NCI-H187 (cell line): ENCODE measurements at places on chromosomes 7 and 10.

DNA sequence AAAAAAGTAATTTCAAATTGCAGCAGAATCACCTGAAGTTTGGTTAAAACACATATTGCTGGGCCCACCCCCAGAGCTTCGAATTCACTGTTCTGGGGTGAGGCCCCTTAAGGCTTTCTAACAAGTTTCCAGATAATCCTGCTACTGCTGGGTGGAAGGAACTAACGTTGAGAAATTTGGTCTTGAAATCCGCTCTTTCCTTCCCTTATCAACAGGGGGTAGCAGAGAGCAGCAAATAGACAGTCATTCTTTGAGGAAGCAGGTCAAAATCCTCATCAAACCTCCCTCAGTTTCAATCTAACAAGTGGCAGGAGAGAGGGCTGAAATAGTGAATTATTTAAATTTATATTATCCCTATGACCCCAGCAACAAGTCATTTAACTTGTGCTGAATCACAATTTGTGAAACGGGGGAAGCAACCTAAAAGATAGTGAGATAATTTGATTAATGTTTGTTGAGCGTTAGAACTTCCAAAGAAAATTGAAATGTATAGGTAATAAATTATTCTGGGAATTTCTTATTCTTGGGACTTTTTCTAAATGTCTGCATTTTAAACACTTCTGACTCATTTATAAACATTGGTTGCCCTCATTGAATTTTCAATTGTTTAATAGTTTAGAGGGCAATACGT, 21.7 kb upstream of the MALSU1 start:
- DNase-seq = no peak

- DNase-seq = no peak
Observed at GRCh38 chr10:79547973-79548372, 12.2 kb downstream of the SFTPA2 start.

DNA sequence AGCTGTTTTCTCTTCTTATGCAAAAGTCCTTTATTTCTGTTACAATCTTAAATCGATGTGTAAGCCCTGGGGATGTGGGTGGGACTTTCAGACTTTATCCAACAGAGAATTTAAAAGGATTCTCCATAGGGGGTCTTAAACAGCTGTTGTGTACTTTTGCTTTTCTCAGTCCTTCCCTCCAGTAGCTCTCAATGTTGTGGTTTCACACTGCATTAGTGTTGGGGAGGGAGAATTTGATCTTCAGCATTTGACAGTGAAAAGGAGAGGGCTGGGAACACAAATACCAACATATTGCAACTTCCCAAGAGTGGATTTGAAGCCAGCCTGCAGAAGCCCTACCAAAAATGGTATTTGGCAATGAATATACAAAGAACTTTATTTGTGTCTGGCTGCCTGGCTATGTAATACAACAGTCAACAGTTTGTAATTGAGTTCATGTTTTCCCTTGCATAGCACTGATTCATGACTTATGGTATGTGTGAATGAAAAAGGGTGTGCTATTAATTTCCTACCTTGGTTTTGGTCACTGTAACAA, 80.1 kb upstream of the CAPZA2 start:
- DNase-seq = no peak

DNA sequence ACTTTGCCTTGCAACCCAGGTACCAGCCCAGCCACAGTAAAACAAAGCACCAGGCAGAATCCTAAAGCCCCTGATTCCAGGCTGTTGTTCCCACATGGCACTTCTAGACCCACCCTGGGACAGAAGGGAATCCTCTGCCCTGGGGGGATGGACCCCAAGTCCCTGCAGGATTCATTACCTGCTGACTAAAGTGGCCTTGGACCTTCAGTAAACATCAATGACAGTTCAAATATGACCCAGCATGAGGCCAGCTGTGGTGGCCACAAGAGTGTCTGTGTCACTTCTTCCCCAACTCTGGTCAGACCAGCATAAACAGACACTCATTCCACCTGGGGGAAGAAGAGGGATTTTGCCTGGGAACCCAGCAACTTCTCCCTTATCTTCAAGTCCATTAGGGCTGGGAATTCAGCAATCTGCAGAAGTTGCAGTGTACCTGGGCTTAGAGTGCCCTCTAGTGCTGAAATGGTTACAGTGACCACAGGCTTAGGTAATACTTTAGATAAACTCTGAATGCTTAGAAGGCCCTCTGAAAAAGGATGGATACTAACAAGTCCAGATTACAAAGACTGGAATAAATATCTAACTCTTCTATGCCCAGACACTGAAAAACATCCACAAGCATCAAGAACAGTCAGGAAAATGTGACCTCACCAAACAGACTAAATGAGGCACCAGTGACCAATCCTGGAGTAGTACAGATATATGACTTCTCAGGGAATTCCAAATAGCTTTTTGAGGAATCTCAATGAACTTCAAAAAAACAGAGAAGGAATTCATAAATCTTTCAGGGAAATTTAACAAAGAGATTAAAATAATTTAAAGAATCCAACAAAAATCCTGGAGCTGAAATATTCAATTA, 108.5 kb upstream of the TMEM168 start:
- DNase-seq = no peak

DNA sequence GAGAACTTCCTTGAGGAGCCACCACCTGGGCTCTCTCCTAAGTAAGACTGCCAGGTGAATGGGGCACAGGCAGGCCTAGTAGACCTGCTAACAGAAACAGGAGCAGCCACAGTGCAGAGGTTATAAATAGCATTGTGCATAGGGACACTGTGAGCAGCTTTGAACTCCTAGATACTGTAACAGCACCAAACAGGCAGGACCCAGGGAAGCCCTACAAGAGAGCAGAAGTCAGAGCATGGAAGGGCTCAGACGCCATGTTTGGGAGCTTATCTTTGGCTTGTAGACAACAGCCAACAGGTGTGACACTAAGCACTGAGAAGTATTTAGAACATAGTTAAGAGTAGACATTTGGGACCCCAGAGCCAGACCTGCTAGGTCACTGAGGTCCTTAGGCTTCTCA, 14.5 kb downstream of the XRCC2 start:
- DNase-seq = no peak

GRCh38 chr10:88423732-88424131, 159.4 kb downstream of the RNLS start:
- DNase-seq = no peak

DNA sequence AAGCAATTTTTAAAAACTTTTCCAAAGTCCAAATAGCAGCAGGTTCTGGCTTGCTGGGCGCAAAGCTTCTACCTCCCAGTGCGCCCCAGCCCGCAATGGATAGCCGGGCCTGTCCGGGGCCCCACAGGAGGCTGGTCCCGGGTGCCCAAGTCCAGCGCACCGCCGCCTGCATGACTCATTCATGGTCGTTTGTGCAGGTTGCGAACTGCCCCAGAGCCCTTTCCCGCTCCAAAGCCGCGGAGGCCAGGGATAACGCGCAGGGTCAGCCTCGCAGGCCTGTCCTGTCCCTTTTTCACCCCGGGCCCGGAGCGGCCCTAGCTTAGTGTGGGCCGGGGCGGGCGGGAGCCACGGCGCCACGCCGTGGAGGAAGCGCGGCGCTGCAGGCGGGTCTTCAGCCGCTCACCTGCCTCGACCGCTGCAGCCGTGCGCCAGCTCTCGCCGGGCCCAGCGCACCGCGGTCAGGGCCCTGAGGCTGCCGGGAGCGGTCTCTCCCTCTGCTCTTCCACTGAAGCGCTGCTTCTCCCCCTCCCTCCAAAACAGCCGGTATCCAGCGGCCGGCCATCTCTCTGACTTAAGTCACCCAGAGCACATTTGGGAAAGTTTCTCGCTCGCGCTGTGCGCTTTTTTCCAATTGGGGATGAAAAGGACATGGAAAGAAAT, 1.7 kb upstream of the EGR2 start:
- DNase-seq = no peak

DNA sequence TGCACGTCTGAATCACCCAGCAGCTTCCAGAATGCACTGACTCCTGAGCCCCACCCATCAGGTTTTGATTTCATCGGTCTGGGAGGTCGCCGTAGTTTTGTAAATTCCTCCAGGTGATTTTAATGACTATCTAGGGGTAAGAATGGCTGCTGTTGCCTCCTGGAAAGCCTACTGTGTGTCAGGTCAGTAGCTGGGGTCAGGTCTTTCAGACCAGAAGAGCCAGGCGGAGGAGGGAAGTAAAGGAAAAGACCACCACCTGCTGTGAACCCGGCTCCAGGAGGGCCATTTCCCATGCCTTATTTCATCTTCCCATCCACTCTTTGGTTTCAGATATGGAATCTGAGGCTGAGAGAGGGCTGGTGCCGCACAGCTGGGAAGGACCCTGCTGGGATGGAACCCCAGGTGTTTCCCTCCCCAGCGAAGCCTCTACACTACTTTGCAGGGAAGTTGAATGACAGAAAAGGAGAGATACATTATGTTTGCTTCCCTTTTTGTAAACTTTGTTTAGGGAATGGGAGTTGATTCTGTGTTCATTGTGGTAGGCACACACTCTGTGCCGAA, 19.8 kb downstream of the ADAMTS14 start:
- no peak for DNase-seq

DNA sequence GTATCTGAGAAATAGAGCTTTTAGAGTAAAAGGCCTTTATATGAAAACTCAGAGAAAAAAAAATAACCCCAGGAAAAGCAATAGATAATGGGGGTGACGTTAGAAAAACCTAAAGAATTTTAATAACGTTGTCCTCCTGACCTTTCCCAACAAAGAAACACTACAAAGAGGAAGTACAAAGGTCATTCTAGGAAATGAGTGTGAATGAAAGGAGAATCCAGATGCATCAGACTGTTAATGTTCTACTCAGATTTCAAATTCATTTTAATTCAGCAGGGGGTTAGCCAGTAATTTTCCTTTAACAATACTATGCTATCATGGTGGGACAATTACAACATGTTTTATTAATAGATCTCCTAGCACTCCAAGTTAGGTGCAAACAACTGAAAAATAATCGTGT, 73.8 kb upstream of the CDK1 start:
- DNase-seq = no peak

- DNase-seq = no peak
Observed at GRCh38 chr7:84196084-84196503, 1.5 kb upstream of the SEMA3A start.

DNA sequence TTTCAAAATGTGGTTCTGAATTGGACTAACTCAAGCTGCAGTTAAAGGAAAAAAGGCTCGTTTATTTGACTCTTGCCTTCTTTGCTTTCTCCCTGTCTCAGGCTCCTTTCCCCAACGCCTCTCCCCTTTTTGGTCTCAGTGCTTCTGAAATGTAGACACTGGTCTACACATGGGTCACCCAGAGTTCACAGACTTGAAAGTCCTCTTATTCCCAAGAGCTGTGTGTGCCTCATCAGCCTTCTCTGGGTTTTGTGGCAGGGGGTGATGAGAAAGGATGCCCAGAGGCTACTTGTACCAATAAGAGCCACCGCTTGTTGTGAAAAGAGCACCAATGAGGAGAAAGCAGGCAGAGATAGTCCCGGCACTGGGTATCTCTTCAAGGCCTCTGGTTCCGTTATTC, 125.7 kb downstream of the BICC1 start:
- DNase-seq = no peak

DNA sequence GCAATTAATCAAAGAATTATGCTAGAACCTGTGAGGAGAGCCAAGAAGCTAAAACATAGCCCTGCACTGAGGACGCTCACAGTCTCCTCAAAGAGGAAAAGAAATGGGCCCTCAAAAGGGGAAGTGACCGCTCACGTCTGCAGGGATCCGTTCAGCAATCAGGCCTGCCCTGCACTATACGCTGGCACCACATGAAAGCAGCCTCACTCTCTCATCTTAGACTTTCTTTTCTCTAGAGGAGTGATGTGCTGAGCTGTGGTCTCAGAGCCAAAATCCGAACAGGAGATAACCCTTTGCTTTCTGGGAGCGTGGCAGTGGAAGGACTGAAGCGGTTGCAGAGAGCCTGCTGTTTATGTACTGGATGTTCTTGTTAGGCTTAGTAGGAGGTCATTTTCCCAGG, 6.3 kb upstream of the IL2RA start:
- no peak for DNase-seq

GRCh38 chr10:14838582-14839304, 637 bp downstream of the HSPA14 start:
- no peak for DNase-seq

GRCh38 chr7:10592604-10593003, 381.1 kb upstream of the PHF14 start:
- DNase-seq = no peak

DNA sequence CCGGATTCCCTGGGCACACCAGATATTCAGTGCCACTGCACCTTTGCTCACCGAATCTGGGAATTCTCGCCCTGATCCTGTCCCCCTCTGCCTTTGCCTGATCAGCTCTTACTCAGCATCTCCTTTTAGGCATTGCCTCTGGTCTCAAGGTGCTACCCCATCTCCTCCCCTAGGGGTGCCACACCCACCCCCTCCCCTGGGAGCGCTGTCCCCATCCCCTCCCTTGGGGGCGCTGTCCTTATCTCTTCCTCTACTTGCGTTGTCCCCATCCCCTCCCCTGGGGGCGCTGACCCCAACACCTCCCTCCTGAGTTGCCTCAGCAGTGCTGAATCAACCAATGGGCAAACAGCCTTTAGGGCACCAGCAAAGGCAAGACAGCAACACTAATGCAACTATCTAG, 686.9 kb upstream of the FOXK1 start:
- no peak for DNase-seq

DNA sequence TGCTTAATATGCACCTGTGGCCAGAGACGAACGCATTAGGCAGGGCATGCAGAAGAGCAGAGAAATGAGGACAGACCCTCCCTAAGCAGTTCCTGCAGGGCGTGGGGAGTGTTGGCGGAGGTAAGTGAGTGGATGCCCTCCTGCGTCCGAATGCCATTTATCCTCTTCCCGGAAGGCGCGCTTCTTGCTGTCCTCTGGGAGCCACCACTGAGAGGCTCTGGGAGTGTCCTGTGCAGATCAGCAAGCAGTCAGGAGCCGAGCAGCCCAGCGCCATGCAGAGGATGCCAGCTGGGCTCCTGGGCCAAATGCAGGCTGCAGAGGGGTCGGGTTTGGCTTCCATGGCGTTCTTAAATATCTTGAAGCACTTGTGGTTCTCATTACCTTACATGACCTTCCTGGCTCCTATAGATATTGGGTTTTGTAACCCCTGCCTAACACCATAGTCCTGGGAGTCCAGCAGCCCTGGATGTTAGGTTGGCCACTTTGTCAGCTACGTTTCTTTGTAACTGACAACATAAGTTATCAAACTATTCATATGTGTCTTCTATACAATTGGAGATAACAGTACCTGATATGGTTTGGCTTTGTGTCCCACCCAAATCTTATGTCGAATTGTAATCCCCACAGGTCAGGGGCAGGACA, 30.0 kb upstream of the SLIT1 start:
- DNase-seq = no peak

- DNase-seq = no peak
Observed at GRCh38 chr10:20879136-20879535, 18.0 kb downstream of the NEBL start.

- peak; percentile 58 for DNase-seq
Observed at GRCh38 chr10:98028168-98028770, 2.2 kb downstream of the CRTAC1 start.
